Stimulated activated CD8-positive, alpha-beta memory T cell treated with anti-CD3 and anti-CD28 coated beads, Interleukin-15, amount 100 ng/mL, for 1 hour (primary cell): ENCODE measurements at places on chromosomes 2 and 18.

DNA sequence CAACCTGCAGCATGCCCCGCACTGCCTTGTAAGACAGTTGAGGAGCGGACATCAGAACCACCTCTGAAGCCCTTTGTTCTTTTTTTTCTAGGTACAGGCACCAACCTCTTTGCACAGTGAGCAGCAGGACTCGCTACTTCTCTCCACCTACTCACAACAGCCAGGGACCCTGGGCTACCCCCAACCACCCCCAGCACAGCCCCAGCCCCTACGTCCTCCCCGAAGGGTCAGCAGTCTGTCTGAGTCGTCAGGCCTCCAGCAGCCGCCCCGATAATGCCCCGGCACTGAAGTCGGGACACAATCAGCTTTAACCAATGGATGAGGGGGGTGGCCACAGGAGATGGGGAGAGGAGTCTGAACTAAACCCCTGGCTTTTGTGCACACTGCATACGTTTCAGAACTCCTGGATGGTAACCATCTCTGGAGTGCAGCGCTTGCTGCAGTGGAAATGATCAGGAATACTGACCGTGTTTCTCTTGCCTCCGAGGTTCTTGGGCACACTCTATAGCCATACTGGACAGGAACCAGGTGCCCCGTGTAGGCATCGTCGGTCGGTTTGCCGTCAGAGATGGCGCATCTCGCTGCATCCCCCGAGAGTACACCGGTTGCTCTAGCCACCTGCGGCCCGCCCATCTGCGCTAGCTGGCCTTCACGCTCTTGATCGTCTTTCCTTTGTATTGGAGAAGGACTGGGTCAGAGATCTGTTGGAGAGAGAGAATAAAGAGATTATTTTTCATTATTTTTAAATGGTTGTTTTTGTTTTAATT is 6.6 kb upstream of the RPL31 start:
- no peak for DNase-seq

DNA sequence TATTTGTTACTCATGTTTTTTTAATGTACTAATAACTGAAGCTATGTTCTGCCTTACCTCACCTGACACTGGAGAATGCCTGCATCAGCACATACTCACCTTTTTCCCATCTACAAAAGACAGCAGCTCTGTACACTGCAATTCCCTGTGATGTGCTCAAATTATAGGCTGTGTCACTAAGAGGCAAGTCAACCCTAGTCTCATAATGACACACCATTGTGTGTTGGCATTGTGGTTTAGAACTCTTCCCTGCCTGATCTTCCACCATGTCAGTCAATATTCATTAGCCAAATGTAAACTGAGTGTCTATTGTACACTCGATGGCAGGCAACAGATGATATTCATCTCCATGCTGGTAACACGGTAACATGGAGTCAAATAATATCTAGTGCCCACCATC is 332.1 kb upstream of the TCF4 start:
- DNase-seq, result no peak

GRCh38 chr2:120013597-120014223 is 833 bp downstream of the EPB41L5 start:
- no peak for DNase-seq

DNA sequence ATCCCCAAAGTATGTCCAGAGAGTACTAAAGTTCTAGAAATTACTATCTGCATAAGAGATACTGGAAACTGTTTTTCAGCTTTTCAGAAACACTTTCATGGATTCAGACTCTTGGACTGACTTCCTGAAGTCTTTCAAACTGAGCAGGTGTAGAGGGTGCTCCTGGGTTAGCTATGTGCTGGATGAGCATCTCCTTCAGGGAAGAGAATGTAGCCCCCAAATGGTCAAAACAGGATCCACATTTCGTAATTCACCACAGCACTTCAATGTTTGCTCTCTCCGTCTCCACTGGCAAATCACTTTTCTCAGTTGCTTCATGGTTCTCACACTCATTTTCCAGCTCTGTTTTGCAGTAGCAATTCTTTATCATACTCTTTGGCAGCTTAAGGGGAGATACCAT is 23.2 kb upstream of the SATB2 start:
- DNase-seq, result no peak

DNA sequence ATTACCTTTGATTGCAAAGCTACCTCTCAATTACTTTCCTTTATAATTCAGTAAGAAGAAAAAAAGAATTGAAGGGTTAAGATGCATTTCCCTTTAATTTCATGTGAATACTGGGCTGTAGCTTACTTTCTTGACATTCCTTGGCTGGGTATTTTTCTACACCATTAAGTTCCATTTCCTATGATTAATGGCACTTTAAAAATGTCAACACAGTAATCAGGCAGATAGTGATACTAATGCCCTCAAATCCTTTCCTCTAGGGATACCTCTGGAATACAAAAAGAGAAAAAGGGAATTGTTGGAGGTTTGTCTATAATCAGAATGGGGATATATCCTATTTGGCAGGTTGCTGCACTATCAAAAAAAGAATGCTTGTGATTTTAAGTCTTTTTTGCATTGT is 216.9 kb downstream of the SRBD1 start:
- no peak for DNase-seq

GRCh38 chr2:60280238-60280637 is 273.2 kb downstream of the BCL11A start:
- no peak for DNase-seq

- DNase-seq, result no peak
Observed at GRCh38 chr2:119419803-119420508, 11.7 kb upstream of the TMEM37 start.

DNA sequence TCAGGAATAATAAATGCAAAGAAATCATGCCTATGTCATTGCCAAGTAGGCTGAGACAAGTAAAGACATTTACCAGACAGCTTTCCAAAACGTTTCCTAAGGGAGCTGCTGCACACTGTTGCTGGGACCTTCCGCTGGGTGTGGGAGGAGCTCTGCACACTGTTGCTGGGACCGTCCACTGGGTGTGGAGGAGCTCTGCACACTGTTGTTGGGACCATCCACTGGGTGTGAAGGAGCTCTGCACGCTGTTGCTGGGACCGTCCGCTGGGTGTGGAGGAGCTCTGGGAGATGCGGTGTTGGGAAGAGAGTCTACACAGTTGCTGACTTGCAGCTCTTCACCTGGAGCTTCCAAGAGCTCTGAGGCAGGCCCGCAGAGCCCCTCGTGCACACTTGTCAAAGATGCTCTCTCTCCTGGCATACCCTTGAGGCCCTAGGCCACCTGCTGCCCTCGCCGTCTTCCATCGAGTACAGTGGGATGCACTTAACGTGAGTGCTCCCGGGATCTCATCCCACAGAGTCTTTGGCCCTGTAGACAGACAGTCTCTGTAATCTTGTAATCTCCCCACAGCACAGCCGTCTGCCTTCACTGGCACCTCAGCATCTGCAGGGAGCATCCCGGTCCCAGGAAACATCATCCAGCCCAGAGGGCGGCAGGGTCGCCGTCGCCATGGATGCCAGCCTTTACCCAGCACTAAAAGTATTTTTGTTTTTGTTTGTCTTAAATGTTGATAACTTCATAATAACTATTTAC is 51.4 kb downstream of the TRAPPC12 start:
- no peak for DNase-seq

DNA sequence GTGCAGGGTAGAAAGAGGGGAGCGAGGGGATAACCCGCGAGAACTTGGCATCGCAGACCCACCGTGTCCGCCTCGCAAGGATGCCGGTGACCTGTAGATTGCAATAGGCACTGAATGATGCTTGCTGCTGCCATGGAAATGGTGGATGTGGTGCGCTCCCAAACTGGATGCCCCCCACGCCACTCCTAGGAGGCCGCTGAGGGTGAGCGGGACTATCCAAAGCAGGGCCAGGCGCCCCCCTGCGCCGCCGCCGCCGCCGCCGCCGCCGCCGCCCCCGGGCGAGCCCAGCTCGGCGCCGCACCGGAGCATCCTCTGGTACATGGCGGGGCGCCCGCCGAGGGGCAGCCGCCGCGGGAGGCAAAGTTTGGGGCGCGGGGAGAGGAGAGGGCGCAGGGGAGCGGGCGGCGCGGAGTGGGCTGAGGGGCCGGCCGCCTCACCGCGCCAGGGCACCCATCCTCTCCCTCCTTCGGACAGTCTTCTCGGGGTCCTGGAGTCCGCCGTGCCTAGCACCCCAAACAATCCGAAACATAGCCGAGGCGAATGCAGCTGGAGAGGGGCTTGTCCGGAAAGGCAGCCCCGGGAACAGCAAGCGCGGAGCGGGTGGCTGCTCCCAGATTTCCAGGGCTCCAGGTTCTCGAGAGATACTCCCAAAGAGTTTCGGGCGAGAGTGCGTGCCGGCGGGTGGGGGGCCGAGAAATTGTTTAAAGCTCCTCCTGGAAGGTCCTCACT is 685.1 kb downstream of the NRXN1 start:
- no peak for DNase-seq

- no peak for DNase-seq
Observed at GRCh38 chr2:69836316-69836715, 6.9 kb downstream of the GMCL1 start.

- DNase-seq, result no peak
Observed at GRCh38 chr2:219142329-219142728, 18.3 kb downstream of the NHEJ1 start.

DNA sequence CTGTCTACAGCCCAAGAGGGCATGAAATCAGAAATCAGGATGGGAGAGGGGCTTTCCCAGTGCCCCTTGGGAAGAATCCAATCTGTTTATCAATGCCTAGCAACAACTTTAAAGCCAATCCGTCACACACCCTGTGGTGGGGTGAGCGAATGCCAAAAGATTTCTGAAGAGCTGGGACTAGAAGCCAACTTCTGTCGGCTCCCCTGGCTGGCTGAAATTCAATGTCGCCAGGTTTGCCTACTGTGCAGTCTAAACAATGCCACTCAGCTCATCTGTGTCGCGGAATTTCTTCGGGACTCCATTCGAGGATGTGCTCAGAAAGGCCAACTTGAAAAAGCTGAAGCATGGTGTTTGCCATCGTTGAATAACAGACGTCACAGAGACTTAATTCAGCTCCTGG is 31.5 kb upstream of the NCKAP5 start:
- DNase-seq, result no peak

DNA sequence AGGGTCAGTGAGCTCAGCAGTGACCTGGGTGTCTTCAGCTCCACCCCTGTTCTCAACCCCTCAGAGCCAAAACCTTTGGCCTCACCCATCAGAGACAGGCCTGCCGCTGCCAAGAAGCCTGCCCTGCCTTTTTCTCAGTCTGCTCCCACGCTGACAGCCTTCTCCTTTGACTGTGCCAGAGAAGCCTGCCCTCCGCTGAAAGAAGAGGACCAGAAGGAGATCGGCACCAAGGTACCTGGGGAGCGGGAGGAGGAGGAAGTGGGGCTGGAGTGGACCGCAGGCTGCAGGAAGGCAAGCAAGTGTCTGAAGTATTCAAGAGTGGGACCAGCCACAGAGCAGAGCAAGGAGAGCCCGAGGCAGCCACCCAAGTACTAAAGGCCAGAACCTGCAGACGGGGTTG is 33.2 kb downstream of the TOGARAM2 start:
- DNase-seq, result no peak

DNA sequence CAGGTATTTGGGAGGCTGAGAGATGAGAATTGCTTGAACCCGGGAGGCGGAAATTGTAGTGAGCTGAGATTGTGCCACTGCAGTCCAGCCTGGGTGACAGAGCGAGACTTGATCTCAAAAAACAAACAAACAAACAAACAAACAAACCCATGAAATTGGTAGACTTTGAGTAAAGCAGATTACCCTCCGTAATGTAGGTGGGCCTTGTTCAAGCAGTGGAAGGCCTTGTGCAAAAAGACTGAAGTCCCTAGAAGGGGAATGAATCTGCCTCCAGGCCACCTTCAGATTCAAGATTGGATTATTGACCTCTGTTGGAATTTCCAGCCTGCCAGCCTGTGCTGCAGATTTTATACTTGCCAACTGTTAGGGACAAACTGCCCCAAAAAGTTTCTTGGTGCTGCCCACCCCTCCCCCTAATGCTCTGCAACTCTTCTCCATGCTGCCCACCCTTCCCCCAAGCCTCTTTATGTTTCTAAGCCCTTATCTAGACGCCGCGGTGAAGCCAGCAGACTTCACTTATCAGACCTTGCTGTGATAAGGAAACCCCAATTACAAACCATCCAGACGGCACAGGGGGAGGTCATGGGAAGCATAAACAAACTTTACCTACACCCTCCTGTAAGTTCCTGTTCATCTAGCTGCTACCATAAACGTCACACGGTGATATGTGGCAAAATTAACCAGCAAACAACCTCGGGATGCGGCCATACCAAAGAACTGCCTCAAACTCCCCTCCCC is 17.0 kb downstream of the CYP27A1 start:
- no peak for DNase-seq

DNA sequence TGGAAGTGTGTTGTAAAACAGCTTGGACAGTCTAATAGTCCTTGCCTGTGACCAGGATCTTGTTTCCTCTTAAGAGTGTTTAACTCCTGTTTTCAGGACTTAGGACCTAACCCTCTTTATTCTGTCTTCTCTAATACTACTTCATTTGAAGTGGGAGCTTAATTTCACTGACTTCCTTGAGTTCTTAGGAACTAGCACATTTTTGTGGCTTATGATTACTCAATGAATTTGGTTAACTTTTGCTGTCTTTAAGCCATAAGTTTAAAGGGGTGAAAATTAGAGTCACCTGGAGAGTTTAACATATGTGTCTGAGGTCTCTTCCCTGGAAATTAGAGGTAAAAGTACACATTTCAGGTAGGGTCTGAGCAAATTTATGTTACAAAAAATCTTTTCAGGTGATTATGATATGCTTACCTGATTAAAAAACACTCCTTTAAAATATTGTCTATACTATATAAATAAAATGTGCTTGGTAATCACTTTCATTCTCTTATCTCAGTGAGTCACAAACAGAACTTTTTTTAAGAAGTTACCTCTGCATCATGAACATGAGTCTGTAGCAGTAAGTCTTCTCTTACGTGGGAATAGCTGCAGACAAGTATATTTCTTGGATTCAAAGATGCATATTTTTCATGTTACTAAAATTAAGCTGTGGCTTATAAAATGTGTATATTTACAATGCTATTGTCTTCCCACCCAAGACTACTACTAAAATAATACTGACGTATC is 52.7 kb downstream of the ATP9B start:
- no peak for DNase-seq

DNA sequence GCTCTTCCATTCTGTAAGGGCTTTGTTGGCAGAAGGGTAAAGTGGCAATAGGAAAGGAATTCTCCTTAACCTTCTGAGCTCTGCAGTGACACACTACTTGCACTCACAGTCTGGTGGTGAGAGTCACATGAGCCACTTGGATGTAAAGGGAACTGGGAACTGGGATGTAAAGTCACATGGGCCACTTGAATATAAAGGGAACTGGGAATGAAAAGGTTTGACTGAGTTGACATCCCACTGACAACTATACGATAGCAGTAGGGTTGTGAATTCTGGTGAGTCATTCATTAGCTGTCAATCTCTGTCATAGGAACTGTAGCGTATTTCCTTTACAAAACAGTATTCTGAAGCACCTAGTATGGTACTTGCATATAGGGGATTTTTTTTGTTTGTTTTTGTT is 5.5 kb downstream of the RPE start:
- DNase-seq, result no peak

DNA sequence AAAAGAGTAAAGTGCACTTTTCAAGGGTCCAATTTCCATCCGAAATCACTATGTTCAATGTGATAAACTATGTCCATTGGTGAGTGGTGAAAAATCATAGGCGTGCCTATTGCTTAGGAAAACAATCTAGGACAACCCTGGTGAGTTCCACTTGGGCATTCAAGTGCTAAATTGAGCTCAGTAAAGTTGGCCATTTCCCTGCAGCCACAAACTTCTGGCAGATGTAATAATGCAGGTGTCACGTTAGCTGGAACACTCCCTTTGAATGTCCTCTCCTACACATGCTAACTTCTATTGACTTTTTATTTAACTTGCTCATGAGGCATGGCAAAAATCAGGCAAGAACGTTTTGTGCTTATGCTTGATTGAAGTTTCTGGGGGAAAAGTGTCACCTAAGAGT is 67.1 kb downstream of the CPS1 start:
- no peak for DNase-seq

GRCh38 chr2:160994141-160995002 is 165.9 kb upstream of the TANK start:
- DNase-seq, result peak; percentile 45
